ENCODE measurements at places on chromosomes 7 and 10.

GRCh38 chr7:468681-469562 is 50.7 kb downstream of the PDGFA start:
- DNase-seq, result peak; percentile 76

GRCh38 chr7:122628651-122629411 is 70.1 kb downstream of the RNF133 start:
- DNase-seq, result no peak

DNA sequence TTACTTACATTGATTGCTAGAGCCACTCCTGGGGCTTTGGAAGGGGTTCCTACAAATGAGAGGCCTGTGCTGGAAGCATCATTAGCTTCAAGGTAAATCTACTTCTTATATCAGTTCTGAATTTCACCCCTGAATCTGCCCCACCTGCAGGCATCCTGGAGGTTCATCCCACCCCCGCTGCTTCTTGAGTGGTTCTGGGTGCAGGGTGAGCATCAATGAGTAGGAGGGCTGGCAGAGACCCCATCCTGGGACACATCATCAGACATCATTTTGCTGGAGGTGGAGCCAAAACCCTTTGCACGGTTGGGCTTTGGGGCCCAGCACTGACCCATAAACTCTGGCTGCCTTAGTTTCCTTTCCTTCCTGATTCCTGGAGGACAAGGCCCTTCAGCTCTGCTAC is 143.7 kb downstream of the PTPN20 start:
- DNase-seq, result no peak

- DNase-seq, result peak; percentile 90
Measured at GRCh38 chr10:4242561-4243035, 457.6 kb upstream of the KLF6 start.

GRCh38 chr10:36765782-36766414 is 359.5 kb upstream of the ANKRD30A start:
- no peak for DNase-seq

DNA sequence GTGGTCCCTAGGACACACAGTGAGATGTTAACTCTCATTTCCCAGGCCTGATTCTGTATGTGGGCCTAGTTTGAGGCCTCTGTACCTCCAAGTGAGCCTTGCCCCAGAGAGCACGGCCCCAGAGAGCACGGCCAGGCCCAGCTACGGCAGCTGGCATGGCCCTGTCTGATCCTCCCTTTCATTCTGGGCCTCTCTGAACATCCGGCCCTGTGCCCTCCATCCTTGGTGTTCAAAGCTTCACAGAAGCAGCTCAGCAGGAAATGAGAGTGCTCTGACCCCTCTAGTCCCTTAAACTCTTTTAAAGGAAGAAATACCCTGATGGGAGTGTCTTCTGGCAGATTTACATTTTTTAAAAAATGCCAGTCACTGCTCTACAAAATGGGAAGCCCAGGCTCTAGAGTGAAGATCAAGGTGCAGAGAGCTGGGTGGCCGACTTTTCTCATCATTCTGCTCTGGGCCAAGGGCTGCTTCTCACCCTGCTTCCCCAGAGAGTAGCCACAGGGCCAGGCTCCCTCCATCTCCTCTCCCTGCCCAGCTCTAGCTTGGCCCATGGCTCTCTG is 171.9 kb downstream of the RPS24 start:
- no peak for DNase-seq

DNA sequence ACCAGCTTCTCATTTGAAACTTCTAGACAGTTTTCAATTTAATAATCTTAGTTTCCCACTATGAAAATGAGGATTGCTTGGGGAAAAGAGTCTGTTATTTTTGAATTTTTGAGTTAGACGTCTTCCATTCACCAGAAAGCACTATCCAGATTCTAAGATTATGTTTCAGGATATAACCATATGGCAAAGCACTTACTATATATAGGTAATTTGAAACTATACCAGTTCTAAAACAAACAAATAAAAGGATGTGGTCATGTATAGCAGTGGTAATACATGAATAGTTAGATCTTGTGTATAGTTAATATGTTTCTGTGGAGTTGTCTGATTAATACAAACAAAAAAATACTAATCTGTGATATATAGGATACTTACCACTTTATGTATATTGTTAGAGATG is 320.0 kb downstream of the EXOC4 start:
- no peak for DNase-seq

DNA sequence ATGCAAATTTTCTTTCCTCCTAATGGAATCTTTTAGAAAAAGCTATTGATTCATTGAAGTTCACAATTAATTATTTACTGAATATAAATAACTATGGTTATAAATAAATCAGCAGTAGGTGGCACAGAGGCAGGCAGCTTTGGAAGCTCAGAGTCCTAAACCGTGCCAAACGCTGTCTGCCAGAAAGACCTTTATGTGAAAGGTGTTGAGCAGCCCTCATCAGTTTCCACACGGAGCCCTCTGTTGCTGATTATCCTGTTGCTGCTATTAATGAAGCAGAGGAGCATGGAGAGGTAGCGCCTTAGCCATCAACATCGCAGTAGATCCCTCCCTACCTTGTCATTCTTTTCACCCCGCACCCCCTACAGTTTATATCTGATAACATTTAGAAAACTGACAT is 51.0 kb downstream of the RTKN2 start:
- no peak for DNase-seq

- no peak for DNase-seq
Measured at GRCh38 chr7:30280631-30281030, 3.8 kb upstream of the ZNRF2 start.

DNA sequence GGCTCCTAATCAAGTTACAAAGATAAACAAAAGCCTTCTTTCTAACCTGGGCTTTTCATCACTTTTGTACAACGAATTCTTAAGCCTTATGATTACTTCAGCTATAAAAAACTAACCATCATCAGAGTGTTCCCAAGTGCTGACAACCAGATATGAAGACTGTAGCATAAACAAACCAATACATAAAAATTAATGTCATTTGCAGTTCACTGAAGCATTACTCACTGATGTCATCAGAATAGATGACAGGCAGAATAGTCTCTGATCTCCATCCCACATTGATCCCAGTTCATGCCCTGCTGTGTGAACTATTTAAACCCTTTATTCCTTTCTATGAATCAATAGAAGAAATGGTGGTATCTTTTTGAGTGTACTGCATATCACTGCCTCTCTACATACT is 84.4 kb downstream of the DNAJC1 start:
- no peak for DNase-seq

DNA sequence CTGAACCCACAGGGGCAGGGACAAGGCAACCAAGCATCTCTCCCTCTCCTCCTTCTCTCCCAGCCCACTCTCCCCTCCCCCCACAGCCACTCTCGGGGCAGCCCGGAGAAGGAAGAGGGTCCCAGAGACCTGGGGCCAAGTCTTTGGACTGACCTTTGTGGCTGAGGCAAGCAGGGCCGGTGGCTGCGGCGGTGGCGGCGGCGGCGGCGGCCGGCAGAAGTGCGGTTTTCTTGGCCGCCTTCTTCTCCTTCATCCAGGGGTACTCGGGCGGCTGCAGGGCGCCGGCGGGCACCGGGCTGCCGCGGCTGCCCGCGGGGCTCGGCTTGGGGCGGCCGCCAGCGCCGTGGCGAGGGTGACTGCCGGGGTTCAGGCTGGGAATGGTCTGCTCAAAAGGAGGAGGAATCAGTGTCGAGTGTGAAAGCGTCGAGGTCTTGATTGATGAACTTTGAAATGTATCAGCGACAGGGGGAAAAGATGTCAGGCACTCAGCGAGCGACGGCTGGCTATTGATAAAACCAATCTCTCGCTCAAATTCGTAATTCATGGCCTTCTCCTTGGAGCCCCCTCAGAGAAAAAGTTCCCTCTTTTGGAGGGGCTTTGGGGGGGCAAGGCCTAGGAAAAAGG is 414 bp downstream of the HOXA2 start:
- DNase-seq, result peak; percentile 17

DNA sequence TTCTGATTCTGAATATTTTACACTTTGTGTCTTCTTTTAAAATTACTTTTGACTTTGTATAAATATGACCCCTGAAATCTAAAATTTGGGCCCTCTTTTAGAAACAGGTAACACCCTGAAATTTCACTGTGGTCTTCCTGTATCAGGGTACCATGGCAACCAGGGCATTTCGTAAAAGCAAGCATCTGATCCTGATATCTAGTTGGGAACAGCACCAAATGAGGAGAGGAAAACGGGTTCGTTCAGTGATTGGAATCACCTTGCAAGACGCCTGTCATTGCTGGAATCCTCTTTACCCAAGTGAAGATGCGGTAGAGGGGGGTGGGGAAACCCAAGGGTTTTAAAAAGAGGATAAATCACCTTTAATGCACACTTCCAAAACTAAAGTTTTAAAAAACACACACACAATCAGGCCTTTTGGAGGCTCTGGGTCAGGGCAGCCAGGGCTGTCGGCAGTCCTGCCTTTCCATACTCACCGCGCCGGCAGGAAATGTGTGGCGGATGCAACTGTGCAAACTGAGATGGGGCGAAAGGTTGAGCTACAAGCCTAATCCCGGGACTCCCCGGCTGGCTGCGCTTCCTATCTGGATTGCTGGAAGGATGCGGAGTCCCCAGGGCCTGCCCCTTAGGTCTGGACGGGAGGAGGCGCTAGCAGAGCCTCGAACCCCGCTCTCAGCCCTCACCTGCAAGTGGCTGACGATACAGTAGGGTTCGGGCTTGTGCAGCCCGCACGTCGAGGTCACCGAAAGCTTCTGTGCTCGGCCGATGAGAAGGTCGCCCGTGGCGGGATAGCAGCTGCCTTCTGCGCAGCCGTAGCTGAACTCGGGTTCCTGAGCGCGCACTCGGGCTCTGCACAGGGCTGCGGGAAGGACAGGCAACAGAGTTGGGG is 1.8 kb downstream of the LAMB1 start:
- DNase-seq, result peak; percentile 99

DNA sequence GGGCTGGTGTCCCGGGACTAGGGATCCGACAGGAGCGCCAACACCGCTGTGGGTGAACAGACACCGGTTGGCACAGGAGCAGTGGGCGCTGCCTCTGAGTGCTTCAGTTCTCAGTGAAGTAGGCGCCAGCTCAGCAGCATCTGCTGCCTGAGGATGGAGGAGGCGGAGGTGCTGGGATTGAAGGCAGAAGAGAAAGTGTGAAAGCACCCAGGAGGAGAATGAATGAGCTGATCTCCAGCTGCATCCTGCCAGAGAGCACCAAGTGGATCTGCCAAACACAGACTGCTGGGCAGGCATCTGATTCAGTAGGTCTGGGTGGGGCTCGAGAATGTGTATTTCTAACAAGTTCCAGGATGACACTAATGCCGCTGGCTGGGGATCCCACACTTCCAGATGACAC is 74.5 kb downstream of the LANCL2 start:
- peak; percentile 7 for DNase-seq

DNA sequence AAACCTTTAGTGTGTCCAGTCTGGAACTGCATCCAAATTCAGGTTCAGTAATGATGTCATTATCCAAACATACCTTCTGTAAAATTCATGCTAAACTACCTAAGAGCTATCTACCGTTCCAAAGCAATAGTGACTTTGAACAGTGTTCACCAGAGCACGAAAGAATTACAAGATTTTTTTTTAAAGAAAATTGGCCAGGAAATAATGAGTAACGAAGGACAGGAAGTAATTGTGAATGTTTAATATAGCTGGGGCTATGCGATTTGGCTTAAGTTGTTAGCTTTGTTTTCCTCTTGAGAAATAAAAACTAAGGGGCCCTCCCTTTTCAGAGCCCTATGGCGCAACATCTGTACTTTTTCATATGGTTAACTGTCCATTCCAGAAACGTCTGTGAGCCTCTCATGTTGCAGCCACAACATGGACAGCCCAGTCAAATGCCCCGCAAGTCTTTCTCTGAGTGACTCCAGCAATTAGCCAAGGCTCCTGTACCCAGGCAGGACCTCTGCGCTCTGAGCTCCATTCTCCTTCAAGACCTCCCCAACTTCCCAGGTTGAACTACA is 694 bp upstream of the FAS start:
- peak; percentile 78 for DNase-seq

- DNase-seq, result no peak
Measured at GRCh38 chr7:76247938-76248337, 46.2 kb downstream of the SRRM3 start.

DNA sequence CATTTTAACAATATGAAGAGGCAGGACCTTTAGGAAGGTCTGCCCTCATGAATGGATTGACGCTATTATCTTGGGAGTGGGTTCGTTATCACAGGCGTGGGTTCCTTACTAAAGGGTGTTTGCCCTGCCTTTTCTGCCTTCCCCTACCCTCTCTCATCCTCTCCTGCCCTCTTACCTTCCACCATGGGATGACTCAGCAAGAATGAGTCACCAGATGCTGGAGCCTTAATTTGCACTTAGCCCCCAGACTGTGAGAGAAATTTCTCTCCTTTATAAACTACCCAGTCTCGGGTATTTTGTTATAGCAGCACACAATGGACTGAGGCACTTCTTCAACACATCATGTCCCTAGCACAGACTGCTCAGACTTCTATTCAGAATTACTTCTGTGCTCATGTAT is 31.4 kb upstream of the ZNF32 start:
- DNase-seq, result no peak

- DNase-seq, result no peak
Measured at GRCh38 chr10:102549549-102549948, 45.8 kb downstream of the SUFU start.

GRCh38 chr10:22962817-22963216 is 35.0 kb downstream of the ARMC3 start:
- no peak for DNase-seq

- no peak for DNase-seq
Measured at GRCh38 chr7:144606261-144606660, 202.8 kb upstream of the NOBOX start.

- DNase-seq, result no peak
Measured at GRCh38 chr7:77710861-77711260, 14.6 kb downstream of the RSBN1L start.

DNA sequence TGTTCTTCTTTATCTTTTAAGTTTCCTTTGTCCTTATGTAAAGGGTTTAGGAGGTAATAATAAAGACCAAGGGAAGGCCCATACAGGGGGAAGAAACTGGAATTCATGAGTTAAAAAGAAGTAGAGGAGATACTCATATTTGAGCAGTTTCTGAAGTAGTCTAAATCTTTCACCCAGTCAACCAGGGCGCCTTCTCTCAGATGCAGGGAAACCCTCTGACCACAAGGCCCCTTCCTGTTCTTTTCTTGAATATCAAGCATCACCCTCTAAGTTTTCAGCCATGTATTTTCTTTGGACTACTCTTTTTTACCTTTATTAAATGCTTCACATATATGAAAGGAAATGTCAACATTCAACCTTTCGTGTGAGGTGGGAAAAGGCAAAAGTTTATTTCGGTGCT is 630.8 kb downstream of the SUGCT start:
- no peak for DNase-seq

- DNase-seq, result no peak
Measured at GRCh38 chr10:36671607-36672006, 453.8 kb upstream of the ANKRD30A start.

DNA sequence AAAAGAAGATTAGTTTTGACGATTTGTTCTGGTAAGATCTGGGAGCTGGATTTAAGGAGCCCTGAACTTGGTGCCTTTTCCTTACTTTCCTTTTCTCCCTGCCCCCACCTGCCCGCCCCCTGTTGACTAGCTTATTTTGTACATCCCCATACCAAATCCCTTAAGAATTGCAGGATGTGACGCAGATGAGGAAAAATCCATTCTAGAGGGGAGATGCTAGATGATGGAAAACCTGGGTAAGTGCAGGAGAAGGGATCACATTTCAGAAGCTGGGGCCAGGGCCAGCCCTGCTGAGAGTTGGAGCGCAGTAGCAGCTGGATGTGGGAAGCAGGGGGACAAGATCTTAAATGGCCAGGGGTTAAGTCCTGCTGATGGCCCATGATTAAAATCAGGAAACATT is 93.9 kb downstream of the CCDC3 start:
- peak; percentile 55 for DNase-seq

GRCh38 chr10:12710594-12711349 is 290.7 kb downstream of the CCDC3 start:
- DNase-seq, result peak; percentile 88
